IMR-90 (cell line): ENCODE measurements at places on chromosomes 7 and 10.

GRCh38 chr10:36681751-36682632, 443.4 kb upstream of the ANKRD30A start:
- no peak overlapping the region for H3K27ac ChIP-seq
- no peaks in the 10 kb centered on the region for H3K36me3 ChIP-seq
- DNase-seq, result peak; percentile 67
- no peak overlapping the region for H3K4me3 ChIP-seq
- no peaks in the 10 kb centered on the region for H3K27me3 ChIP-seq

GRCh38 chr10:128751284-128751683, 625.1 kb upstream of the MKI67 start:
- DNase-seq, result no peak
- no peak overlapping the region for H3K27ac ChIP-seq
- H3K36me3 ChIP-seq, result no peaks in the 10 kb centered on the region

DNA sequence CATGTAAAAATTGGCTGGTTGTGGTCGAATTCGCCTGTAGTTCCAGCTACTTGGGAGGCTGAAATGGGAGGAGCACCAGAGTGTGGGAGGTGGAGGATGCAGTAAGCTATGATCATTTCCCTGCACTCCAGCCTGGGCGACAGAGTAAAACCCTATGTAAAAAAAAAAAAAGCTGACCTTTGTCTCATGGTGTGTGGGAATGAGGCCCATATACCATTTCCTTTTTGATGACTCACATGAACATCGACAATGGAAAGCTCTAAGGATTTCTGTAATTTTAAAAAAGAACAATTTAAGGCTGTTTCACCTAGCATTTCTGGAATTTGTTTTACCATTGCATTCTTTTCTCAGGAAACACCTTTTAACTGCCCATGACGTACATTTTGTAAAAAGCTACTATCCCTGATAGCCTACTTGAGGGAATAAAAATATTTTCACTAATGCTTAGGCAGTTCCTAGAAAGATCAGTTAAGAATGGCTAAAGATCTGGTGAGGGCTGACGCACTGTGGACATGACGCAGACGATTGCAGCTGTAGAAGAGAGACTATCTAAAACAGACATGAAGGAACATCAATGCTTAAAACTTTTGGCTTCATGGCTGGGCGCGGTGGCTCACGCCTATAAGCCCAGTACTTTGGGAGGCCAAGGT, 400.6 kb upstream of the IGFBP3 start:
- H3K27me3 ChIP-seq, result no peaks in the 10 kb centered on the region
- H3K4me1 ChIP-seq, result peaks cover 2% of the 10 kb centered on the region; the same call in 1 of the 2 replicates
- H3K4me3 ChIP-seq, result no peak overlapping the region
- H3K27ac ChIP-seq, result no peak overlapping the region
- no peaks in the 10 kb centered on the region for H3K36me3 ChIP-seq
- peak; percentile 68 for DNase-seq

DNA sequence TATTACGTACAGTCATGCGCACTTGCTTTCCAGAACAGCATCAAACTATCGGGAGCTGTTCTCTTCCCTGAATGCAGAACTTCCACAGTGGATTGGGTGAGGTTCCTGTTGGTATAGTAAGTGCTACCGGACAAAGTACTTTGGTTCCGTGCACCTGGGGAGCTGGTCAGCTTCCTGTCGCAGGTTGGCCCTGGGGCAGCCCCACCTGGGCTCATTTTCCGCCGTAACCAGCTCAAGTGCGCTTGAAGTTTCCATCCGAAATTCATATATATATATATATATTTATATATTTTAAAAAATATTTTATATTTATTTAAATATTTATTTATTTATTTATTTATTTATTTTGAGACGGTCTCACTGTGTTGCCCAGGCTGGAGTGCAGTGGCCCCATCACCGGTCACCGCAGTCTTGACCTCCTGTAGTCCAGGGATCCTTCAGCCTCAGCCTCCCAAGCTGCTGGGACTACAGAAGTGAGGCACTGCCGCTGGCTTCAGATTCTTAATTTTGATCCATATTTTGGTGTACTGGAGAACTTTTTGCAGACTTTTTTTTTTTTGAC, 6.5 kb downstream of the SCART1 start:
- H3K4me1 ChIP-seq, result no peaks in the 10 kb centered on the region
- no peak overlapping the region for H3K4me3 ChIP-seq
- no peaks in the 10 kb centered on the region for H3K27me3 ChIP-seq
- no peak overlapping the region for H3K27ac ChIP-seq
- no peaks in the 10 kb centered on the region for H3K36me3 ChIP-seq

DNA sequence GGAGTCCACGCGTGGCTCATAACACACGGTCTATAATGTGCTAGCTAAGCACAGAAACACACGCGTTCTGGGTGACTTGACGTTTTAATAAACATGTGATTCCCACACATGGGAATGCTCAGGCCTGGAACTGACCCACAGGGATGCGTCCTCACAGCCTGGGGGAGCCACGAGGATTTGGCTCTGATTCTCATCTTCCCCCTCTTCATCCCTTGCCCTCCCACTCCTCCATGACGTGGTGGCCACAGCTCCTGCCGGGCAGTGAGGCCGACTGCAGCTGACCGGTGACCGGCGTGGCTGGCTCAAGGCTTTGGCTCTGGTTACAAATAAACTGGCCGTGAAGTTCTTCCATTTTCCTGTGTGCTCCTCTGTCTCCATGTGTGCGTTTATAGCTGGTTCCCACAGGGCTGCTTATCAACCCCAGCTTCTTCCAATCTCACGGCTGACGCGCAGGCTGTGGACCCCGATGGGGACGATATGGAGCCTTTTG, 40.9 kb upstream of the KLF6 start:
- DNase-seq, result no peak
- H3K27ac ChIP-seq, result peak overlapping the region; percentile 8
- H3K4me3 ChIP-seq, result no peak overlapping the region
- no peaks in the 10 kb centered on the region for H3K27me3 ChIP-seq
- H3K4me1 ChIP-seq, result peaks cover 26% of the 10 kb centered on the region
- no peaks in the 10 kb centered on the region for H3K36me3 ChIP-seq
